ENCODE measurements at places on chromosomes 12 and 14. TPM values are rescaled to one million over a fixed set of nuclear protein-coding genes. Genes with fewer than 3 reads are reported as not detected.

PTMS gene
- 161 TPM for total RNA-seq

- DNase-seq: no peak
Measured at GRCh38 chr12:26422839-26423398, 227.5 kb downstream of the SSPN start.

FIGNL2 gene
- total RNA-seq: 1.3 TPM

KRT75 gene
- not detected for total RNA-seq

GRCh38 chr14:85601246-85601645, 71.3 kb downstream of the FLRT2 start:
- DNase-seq: no peak

NAV3 gene
- total RNA-seq: 16.6 TPM

- DNase-seq: no peak
Measured at GRCh38 chr12:52952076-52952801, 3.3 kb downstream of the KRT18 start.
